Right cardiac atrium (tissue), 5 donors: ENCODE measurements at places on chromosomes 1 and 21. TPM values are rescaled to one million over a fixed set of nuclear protein-coding genes. Genes with fewer than 3 reads are reported as not detected.

NGF gene
- 5.5 TPM for total RNA-seq

SLC9C2 gene
- total RNA-seq: 0.42 TPM

MMP23B gene
- 18.7 TPM for total RNA-seq

REN gene
- not detected for total RNA-seq

SETDB1 gene
- total RNA-seq: 17.4 TPM

HSF2BP gene
- 0.34 TPM for total RNA-seq

GMEB1 gene
- total RNA-seq: 7.2 TPM

DNA sequence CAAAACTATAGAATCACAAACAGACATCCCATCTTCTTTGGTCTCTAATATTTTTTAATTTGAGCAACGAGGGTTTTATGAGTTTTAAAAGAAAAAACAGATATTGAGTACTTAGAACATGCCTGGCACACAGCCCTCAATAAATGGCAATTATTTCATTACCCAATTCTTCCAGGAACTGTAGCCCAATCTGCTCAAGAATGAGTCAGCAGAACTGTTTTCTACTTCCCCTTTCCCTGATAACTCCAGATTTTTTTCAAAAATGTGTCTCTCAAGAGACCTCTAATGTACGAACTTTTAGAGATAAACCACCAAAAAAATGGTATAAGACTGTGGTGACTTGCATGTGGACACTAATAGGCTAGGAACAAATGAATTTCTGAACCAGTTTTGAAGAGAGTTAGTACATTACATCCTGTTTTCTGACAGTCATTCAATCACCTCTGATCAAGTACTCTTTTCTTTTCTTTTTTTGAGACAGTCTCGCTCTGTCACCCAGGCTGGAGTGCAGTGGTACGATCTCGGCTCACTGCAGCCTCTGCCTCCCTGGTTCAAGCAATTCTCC lies 11.5 kb downstream of the ABL2 start:
- no peak for DNase-seq

- DNase-seq: no peak
Measured at GRCh38 chr21:40049031-40049930, 182.0 kb downstream of the PCP4 start.

DNA sequence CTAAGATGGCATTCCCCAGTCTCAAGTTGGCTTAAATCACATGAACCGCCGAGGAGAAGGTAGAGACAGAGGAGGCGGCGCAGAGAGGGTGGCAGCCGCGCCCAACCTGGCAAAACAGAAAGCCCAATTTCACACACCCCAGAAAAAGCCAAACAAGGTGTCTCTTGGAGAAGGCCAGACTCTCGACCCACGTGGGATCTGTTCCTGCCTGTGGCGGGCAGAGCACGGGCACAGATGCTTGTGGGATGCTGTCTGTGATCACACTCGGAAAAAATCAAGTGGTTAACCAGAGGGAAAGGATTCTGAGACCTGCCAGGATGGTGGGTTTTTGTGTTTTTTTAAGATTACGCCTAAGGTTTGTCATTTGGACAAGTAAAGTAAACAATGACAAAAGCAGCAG lies 80.7 kb downstream of the MRPL37 start:
- peak; percentile 18 for DNase-seq

- no peak for DNase-seq
Measured at GRCh38 chr1:185459141-185459540, 142.1 kb upstream of the IVNS1ABP start.

DNA sequence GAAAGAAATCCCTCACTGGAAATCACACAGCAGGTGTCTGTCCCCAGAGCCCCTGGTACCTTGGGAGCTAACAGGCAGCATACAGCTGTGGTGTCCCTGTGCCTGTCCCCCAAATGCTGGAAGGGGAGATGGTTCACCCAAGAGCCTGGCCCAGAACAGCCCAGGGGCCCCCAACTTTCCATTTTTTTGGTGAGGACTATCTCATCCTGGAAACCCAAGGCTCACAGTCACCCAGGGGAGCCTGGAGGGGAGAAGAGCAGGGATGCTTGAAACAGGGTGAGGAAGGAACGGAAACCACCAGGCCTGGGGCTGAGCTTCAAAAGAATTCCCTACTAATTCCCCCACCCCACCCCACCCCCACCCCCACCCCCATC lies 3.6 kb downstream of the SDC3 start:
- peak; percentile 17 for DNase-seq

- no peak for DNase-seq
Measured at GRCh38 chr1:208239473-208240381, 4.5 kb downstream of the PLXNA2 start.

- DNase-seq: no peak
Measured at GRCh38 chr1:7501084-7501491, 270.0 kb upstream of the VAMP3 start.

- DNase-seq: peak; percentile 54
Measured at GRCh38 chr1:7070389-7071029, 285.3 kb downstream of the CAMTA1 start.

DNA sequence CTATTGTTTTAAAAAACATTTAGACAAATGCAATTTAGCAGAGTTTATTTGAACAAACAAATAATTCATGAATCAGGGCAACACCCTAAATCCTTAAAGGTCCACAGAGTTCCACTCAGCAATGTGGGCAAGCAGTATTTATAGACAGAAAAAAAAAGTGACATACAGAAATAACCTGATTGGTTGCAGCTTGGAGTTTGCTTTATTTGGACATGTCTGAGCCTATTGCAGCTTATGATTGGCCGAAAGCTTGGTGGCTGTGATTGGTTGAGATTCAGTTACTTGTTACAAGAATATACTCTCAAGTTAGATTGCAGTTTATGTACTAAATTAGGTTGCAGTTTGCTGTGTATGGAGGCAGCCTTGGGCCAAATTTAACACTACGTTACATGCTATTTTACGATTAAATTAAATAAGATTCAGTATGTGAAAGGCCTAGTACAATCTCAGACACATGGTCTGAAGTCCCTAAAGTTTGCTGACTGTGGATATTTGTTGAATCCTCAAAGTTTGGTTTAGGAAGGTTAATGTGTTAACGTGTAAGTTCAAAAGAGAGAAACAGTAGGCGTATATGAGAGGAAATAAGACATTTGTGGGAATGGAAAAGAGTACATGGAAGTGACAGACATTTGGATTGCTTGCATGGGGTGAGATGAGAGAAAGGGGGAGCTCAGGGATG lies 6.9 kb upstream of the CAMSAP2 start:
- no peak for DNase-seq

GRCh38 chr1:240515505-240515904 lies 96.5 kb downstream of the GREM2 start:
- no peak for DNase-seq

GRCh38 chr1:53073287-53073686 lies 11.3 kb downstream of the PODN start:
- no peak for DNase-seq

DNA sequence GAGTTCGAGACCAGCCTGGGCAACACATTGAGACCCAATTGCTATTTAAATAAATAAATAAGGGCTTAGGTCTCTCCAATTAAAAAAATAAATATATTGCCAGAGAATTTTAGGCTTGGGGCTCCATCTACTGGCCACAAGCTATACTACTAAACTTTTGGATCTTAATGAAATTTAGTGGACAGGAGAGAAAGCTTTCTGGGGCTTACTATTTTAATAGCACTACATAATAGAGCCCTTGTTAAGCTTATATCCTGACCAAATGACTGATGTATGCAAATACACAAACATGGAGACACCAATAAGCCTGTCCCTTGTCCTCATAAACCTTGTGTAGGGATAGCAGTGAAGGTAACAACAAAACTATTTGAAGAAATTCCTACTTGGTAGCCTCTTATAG lies 18.4 kb downstream of the CCT3 start:
- DNase-seq: no peak

GRCh38 chr1:110616587-110616986 lies 10.4 kb upstream of the KCNA2 start:
- no peak for DNase-seq

GRCh38 chr1:223201967-223202366 lies 58.9 kb upstream of the TLR5 start:
- DNase-seq: peak; percentile 29

- DNase-seq: no peak
Measured at GRCh38 chr1:8070381-8070811, 44.3 kb upstream of the ERRFI1 start.

DNA sequence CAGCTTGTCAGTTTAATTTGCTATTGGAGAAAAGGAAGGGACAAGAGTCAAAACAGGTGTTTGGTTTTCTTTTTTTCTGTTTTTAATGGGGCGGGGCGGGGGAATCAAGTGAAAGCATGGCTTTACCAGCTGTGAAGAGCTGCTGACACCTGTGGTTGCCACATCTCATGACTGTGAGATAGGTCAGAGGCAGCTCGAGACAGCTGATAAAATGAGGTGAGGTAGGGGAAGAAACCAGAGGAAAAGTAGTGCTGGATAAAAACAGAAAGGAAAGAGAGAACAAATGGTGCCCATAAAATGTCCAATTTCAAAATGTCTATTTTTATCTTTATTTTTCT lies 272.3 kb downstream of the NEGR1 start:
- no peak for DNase-seq

DNA sequence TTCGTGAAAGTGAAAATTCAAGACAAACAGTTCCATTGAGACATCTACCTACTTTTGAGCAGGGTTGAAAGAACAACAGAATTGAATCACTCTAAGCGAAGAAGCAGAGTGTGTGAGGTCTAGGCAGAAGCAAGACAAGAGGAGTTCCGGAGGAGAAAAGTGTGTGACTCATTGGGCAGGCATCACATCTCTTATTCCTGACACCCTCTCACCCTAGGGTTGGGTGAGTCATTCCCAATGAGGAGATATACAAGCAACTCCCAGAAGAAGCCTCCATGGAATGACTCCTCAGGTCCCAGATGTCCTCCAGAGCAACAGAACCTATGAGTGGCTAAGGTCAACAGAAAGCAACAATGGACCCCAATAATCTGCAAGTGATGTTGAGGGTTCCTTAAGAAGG lies 138.1 kb downstream of the TPR start:
- no peak for DNase-seq

DNA sequence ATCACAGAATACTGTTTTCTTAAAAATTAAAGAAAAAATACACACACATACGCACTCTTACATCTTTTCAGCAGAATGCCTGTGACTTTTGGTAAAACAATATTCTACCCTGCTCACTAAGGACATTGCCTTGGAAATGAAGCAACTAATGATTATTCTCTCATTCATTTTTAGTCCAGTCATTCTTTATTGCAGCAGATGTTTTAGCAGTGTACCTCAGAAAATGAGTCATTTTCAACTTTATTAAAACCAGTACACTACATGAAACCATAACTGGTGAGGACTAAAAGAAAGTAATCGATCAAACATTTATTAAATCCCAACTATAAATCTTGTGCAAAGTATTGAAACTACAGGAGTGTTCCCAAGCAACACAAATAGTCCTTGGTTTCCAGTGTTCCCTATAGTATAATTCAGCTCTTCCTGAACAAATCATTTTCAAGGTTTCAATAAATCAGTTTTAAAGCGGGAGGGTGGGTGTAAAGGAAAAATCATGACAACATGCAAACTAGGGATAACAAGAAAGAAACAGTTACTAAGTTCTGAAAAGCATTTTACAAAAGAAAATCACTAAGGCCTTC lies 114.2 kb downstream of the ADGRL4 start:
- DNase-seq: no peak

GRCh38 chr1:160685266-160685665 lies 26.4 kb downstream of the CD48 start:
- no peak for DNase-seq

DNA sequence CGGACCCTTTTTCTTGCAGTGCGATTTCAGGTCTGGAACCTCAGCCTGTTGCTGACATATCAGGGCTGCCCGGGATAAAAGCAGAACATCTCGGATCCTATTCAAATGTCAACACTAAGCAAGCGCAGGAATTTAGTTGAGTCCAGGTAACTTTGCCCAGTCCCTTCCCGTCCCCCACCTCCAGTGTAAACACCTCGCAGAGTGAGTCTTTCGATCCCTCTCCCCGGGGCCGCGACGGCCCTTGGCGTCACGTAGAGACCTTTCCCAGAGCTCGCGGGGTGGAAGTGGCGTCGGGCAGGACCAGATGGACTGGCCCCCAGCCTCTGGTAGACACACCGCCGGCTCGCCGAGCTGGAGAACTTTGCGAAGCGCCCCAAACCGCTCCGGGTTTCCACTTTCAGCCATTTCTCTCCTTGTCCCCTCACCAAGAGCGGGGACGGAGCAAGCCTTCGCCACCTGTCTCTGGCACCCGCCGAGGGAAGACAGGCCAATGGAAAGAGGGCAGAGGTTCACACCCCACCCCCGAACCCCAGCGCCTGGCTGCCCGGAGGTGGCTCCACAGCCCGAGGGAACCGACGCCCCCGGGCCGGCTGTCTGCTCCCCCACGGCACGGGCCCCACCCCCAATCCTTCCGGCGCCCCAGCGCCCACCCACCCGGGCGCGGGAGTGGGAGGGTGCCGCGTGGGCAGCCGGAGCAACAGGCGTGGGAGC lies 570 bp downstream of the KCND3 start:
- peak; percentile 70 for DNase-seq

- DNase-seq: peak; percentile 79
Measured at GRCh38 chr1:84620720-84621313, 46.6 kb upstream of the CTBS start.

- DNase-seq: no peak
Measured at GRCh38 chr1:107559881-107560280, 405.1 kb downstream of the VAV3 start.

DNA sequence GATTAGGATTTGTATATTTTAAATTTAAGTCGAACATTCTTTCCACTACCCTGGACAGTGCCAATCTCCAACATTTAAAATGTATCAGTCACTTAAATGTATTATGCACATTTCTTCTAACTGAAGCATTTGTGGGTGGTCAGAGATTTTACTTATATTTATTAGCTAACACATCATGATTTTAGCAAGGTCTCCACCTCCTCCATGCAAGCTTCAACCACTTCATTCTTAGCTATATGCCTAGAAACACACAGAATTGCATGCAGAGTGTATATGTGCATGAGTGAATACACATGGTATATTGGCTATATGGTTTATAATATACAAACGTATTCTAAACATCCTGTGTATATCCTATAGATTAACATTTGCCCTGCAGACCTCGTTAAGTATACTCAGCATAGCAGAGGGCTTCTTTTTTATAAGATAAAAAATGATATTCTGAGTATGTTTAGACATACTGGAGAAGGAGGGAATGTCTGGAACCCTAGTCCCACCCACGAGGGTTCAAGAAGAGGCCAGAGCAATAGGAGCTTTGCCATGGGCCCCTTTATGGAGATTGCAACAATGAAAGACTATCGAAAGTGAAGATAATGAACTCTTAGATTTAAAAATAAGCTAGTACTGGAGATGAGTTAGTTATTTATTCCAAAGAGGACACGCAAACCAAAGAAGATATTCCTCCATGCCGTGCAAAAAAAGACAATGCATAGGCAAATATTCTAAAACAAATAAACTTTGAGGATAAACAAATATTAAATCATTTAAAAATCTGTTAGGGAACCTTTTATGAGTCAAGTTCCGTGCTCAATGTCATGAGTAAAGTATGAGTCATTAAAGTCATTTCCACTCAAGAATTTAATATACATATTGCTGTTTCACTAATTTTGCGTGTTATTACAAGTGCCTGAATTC lies 480.4 kb downstream of the SIPA1L2 start:
- no peak for DNase-seq
